Effector CD4-positive, alpha-beta T cell (primary cell): ENCODE measurements at places on chromosomes 2 and 18.
A peak's percentile ranks its signal among the peaks of the same experiment; 100 is the strongest.

DNA sequence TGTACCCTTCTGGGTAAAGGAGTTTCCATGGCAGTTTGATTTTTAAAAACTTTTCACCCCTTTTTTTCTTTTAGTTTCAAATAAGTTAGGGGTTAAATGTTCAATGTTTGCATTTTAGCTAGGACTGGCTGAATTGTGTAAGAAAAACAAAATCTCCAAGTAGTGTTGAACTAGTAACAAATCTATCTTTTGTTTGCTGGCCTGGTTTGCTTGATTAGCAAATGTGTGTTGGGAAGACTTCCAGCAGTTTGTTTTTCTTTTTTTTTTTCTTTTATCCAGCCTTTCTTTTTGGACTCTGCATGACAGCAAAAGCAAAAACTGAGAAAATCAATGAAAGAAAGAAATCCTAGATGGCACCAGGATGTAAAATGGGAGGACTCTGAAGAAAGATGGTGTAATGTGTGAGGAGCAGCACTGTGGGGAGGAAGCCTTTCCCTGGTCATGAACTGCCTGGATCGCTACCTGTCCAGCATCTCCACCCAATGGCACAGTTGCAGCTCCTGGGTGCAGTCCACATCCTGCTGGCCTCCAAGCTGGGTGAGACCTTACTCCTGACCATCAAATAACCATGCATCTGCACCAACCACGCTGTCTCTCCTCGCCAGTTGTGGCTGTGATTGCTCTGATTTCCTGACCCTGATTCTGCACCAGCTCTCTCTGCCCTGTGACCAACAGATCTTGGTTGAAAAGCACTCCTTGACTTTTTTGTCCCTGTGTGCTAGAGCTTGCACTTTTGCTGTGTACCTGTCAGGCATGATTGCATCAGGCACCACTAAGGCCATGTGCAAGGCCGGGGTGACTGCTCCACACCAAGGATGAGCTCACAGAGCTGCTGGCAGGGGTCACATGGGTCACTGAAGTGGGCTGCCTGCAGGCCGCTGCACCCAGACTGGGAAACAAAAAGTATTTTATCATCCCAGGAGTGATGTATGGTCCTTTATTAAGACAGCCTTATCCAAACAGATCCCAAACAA, 71.2 kb upstream of the ZNF236 start:
- no peak for DNase-seq

- DNase-seq = no peak
Observed at GRCh38 chr18:21669736-21670285, 34.8 kb downstream of the ABHD3 start.

DNA sequence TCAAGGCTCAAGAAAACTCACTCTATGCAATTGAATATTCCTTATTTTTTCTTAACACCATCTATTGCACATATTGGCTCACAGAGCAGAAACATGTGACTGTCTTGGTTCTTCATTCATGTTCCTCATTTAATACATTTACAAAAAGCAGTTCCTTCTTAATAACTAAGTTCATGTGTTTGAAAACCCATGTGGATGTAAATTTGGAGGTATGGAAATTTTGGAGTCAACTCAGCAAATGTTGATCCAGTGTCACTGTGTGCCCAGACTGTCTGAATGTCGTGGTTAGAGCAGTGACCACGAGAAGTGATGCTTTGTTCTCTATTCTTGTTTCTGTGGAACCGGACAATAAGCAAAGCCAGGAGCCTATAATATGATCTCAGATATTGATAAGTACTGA, 299.1 kb downstream of the SETBP1 start:
- no peak for DNase-seq

DNA sequence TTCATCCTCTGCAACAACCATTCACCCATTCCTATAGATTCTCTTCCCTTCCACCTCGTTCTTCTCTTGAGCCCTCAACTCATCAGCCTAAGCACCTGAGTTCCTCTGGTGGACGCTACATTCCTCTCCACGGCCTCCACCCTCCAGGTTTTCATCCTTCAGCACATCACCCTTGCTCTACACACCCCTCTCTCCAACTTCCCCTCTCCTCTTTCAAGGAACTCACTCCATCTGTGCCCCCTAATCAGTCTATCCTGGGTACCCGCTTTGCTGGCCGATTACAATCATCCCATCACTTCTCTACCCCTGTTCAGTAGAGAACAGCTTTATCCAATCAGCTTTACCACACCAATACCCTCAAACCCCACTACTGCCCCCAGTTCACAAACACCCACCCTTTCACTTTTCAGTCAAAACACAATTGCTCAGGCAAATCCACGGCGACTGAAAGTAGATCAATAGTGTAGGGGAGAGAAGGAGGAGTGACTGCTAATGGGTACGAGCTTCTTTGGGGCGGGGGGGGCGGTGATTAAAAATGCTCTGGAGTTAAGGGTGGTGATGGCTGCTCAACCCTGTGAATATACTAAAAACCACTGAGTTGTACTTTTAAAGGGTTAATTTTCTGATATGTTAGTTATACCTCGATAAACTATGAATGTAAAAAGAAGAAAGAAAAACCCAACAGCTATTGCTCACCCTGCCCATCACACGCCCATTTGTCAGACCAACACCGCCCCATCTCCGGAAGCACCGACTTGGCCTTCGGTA, 857 bp downstream of the DYM start:
- DNase-seq = no peak

- DNase-seq = peak; percentile 53
Observed at GRCh38 chr2:55133467-55134315, 83.4 kb upstream of the RTN4 start.

DNA sequence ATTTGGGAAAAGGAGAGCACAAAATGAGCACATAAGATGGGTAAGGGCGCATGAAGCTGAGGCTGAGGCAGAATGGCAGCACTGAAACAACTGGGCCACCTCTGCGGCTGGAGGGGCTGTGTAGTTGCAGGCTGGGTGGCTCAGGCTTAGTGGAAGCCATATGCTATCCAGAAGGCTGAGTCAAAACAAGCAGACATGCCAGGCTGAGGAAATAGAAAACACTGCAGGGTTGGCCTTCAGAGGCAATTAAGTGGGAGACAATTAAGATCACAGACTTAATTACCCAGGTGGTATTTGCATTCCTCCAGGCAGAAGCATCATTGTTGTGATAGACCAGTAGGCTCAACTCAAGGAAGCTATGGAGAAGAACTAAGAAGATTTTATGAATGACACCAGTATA, 11.4 kb upstream of the XPO1 start:
- DNase-seq = no peak

- no peak for DNase-seq
Observed at GRCh38 chr2:184756885-184757284, 158.6 kb downstream of the ZNF804A start.

- no peak for DNase-seq
Observed at GRCh38 chr2:149972066-149972465, 384.5 kb upstream of the MMADHC start.

DNA sequence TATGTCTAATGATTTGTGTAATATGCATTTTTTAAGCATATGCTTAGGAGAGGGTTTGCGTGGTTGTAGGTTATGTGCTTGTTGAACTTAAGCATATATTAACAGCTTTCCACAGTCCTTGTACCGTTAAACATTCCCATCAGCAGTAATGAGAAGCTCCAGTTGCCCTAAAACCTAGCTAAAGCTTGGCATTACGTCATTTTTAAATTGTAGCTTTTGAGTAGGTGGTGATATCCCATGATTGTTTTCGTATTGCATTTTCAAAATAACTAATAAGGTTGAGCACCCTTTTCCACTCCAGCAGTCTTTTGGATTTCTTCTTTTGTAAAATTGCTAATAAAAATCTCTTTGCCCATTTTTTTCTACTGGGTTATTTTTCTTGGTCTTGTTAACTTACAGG, 453.1 kb upstream of the GCFC2 start:
- no peak for DNase-seq

DNA sequence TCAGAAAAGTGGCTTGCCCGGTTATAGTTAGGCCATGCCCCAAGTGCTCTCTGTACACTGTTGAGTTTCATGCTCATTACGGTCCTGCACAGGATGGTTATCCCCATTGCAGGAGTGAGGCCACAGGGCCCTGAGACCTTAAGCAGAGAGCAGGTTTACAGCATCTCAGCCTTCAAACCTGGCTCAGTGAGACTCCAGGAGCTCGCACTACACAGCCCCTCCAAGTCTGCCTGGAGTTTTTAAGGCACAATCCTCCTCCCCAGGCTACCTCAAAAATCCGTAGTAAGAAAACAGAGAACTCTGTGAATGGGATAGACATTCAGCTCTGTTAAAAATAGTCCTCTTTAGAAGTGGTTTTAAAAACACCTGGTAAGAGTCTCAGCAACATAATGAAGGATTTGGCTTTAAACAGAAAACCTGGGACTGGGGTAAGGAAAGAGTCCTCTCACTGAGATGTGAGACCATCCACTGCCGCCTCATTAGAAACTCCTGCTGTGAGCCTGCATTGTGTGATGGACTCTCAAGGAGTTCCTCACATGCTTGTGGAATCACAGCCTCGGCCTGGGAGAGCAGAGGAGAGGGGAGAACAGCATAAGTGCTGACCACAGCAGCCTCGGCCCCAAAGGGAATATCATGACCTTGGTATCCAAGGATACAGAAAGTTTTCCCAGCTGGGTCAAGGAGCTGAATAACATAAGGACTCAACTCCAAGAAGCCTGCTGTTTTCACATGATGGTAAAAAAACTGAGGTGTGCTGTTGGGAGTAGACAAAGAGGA, 214.8 kb downstream of the ATAD2B start:
- DNase-seq = no peak

DNA sequence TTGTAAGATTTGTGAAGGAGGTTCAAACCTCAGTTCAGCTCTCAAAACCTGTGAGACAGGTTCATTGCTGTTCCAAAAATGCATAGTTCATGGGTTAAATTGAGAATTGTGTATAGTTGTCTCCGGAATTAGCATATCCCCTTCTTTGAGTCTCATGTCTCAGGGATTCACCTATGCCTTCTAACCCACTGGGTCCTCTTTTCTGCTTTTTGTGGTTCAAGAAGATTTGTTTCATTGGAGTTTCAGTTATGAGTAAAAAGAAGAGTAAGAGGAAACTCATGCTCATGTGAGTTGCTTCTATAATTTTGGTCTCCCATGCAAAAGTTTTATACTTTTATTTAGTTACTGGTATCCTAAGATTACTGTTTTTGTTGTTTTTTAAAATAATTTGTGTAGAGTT, 1219.8 kb upstream of the ZEB2 start:
- DNase-seq = no peak

GRCh38 chr2:57959390-57959789, 87.2 kb upstream of the VRK2 start:
- no peak for DNase-seq

DNA sequence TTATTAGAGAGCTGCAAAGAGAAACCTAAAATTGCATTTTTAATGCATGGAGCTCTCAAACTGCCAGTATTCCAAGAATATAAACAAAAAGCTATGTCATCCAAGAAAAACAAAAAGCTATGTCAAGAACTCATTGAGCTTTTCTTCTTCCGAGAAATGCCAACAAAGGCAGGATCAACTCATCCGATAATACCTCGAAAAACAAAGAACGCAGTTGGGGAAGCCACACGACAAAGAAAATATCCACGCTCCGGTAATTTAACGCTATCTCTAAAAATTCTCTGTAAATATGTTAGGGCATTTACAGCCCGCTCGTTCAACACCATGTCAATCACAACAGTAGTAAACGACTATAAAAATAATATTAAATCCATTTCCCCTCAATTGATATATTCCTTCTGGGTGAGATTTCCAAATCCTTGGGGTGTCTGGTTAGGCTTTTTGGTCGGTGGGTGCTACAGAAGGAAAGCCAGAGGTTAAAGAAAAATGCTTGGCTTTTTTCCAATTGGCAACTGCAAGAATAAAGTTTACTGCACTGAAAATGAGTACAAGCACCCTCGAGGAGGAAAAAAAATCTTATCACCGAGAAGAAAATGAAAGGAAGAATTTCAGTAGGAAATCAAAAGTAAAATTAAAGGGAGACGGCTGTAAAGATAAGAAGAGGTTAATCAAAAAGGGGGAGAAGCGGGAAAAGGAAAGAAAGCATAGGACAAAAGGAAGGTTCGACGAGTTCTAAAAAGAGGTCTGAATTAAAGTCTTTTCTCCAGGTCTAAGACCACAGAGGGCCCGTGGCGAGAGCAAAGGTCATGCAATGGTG, 856 bp downstream of the TIA1 start:
- DNase-seq = no peak

- DNase-seq = no peak
Observed at GRCh38 chr2:197931661-197932312, 127.4 kb downstream of the PLCL1 start.

- DNase-seq = no peak
Observed at GRCh38 chr2:120446236-120447126, 100.5 kb downstream of the INHBB start.

GRCh38 chr2:109168716-109169115, 39.7 kb downstream of the SH3RF3 start:
- DNase-seq = no peak

- DNase-seq = no peak
Observed at GRCh38 chr2:16561676-16562075, 104.0 kb downstream of the CYRIA start.

GRCh38 chr18:62334120-62334519, 9.0 kb downstream of the TNFRSF11A start:
- no peak for DNase-seq

GRCh38 chr2:177254433-177255226, 9.9 kb downstream of the NFE2L2 start:
- DNase-seq = no peak
